ENCODE measurements at places on chromosomes 5 and 9.

GRCh38 chr9:130868230-130868629, 28.4 kb downstream of the QRFP start:
- no peak for DNase-seq

DNA sequence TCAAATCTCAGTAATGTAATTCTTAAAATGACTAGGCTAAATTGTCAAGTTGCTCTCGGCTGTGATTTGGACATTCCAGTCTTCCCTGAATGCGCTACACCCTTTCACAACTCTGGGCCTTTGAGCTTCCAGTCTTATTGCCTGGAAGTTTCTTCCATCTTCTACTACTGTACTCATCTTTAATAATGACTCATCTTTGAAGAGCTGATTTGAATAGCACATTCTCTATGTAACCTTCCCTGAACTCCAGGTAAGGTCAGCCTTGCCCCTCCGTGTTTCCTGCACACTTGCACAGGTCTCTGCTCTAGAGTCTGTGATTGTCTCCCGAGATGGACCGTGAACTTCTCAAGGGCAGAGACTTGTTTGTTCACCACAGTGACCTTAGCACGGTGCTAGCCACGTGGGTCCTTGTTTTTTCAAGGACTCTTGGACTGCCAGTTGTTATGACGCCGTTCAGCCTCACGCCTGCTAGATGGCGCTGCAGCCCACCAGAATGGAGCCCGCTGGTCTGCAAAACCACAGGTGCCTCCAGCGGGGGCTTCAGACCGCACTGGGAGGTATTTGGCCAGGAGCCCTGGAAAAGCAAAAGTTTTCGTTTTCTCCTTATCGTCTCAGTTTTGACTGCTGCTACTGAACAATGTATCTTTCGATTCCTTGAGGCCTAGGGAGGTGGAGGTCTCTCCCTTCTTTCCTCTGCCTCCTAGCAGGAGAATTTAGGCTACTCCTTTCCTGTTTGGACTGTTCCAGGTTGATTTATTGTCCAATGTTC, 44.4 kb downstream of the SEC61B start:
- peak; percentile 69 for DNase-seq

GRCh38 chr9:21078702-21079101, 960 bp upstream of the IFNB1 start:
- DNase-seq, result no peak

GRCh38 chr9:2662496-2662895, 40.9 kb downstream of the VLDLR start:
- DNase-seq, result no peak

- DNase-seq, result no peak
Observed at GRCh38 chr5:135895474-135896006, at the start of gene IL9. Gene IL9, minus strand, starts transcription at chr5:135895841. Its CDS starts 25 bp downstream, at chr5:135895816.

- DNase-seq, result no peak
Observed at GRCh38 chr5:176420972-176421544, 4.7 kb upstream of the CLTB start.

GRCh38 chr5:125317536-125317995, 571.1 kb upstream of the ZNF608 start:
- no peak for DNase-seq

DNA sequence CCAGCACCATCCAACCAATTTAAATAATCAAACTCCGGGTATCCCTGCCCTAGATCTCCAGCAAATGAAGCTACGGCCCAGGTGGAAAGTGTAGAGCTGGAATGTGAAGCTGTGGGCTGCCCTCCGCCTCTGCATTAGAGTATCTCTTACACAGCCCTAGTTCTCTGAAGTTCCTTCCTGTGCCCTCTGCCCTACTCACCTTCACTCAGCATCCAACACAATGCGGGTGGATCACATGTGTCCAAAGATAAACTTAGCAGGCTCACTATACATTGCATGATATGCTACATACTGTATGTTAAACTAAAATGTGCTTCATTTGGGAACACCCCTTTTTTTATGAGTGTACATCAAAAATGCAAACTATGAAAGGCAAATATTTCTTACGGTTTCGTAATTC, 70.0 kb upstream of the RAD23B start:
- DNase-seq, result no peak

DNA sequence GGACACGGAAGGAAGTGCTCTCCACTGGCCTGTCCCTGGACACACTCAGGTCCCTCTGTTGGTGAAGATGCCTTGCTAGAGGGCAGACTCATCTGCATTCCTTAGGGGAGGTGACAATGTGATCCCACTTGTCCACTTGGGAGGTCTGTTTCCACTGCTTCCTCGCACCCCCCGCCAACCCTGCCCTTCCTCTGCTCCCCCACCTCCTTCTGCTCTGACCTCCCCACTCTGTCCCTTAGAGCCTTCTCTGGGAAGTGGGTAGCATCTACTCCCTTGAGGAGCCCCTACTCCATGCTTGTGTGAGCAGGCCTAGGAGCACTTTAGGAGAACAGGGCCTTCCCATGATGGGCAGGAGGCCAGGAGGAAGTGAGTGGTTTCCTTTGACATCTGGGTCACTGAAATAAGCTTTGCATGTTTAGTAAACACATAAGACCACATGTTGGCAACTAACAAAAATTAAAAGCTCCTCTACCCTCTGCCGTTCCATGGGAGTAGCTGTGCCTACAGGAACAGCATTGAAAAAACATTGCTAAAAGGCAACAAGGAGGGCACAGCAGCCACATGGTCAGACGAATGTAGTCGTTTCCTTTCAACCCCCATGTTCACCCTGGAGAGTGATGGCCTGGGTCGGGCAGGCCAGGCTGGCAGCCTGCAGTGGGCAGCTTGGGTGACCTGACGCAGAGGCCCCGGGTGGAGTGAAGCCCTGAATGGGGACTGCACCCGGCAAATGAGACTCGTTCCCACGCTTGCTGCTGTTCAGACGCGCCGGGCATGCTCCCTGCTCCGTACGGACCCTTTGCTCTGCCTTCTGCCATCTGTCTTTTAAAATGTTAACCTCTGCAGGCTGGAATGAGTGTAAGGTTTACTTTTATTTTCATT, 634.0 kb downstream of the IRX1 start:
- no peak for DNase-seq

- no peak for DNase-seq
Observed at GRCh38 chr5:166342402-166342801, 1949.0 kb upstream of the WWC1 start.

GRCh38 chr9:81819155-81819554, 109.1 kb upstream of the SPATA31D4 start:
- DNase-seq, result no peak
